ENCODE measurements at places on chromosomes 7 and 10.

DNA sequence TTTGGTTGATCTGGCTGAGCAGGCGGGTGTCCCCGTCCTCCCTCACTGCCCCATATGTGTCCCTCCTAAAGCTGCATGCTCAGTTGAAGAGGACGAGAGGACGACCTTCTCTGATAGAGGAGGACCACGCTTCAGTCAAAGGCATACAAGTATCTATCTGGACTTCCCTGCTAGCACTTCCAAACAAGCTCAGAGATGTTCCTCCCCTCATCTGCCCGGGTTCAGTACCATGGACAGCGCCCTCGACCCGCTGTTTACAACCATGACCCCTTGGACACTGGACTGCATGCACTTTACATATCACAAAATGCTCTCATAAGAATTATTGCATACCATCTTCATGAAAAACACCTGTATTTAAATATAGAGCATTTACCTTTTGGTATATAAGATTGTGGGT, 26.9 kb upstream of the TRIM56 start:
- no peak for DNase-seq

- DNase-seq: no peak
Measured at GRCh38 chr10:99425204-99425603, 5.2 kb downstream of the GOT1 start.

GRCh38 chr7:28478656-28479055, 66.3 kb downstream of the CREB5 start:
- DNase-seq: no peak

DNA sequence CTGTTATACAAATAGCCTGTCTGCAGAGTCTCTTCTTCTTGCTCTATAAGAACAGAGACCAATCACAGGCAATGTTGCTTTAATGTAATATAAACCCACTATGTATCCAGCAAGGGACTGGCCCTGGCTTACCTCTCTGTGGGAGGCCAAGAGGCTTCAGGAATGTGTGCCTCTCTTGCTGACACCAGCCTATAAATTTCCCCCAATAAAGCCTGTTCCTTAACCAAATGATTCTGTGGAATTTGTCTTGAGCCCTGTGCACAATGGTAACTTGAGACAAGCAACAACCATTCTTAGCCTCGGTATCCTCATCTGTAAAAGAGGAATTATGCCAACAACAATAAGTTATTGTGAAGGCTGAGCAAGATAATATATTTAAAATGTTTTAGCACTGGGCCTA, 563.7 kb downstream of the GRM8 start:
- DNase-seq: no peak

DNA sequence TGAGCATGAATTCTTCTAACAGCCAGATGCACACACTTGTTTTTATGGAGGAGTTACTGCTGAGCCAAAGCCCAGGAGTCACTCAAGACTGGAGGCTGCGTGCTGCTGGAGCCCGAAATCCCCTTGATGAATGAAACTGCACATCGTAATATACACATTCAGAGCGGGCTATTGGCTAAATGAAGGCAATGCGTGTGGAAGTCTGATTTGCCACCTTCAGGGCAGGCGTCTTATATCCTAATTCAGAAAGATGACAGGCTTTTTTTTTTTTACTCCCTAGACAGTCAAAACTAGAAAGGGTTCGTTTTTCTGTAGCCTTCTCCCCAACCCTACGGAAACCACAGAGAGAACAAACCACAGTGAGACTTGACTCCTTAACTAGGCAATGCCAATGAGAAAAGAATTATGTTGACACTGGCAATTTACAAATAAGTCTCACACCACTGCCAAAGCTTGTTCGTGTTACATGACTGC, 227.2 kb upstream of the KLF14 start:
- peak; percentile 32 for DNase-seq

DNA sequence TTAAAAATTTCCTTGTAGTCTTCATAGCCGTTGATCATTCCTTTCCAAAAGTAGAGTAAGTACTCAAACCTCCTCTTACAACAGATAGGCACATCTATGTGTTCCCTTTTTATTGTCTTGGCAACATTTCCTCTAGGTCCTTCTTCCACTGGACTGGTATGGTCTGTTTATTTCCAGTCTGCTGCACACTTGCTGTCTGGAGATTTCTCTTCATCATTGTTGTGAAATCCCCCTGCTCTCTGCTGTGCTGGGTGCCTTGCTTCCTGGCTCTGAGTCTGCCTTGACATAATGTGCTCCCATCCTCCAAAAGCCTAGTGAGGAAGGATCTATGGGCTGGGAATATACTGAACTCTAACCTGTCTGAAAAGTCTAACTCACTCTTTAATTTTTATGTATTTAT, 545.3 kb upstream of the VSTM2A start:
- DNase-seq: no peak

DNA sequence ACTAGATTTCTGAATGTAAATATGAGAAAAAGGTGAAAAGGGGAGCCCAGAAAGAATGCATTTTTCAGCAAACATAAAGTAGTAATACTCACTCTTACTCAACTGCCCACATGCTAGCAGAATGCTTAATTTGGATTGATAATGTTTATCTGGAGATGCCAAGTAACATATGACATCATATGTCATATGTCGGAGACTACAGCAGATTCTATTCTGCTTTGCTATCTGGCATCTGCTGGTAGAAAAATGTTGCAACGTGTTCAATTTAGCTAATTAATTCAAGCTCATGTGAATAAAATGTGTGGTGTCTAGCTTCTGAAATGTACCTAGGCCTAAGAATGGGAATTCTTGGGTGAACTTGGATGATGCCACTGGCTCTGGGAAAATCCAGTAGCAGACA, 4.5 kb downstream of the BBIP1 start:
- no peak for DNase-seq

- DNase-seq: peak; percentile 42
Measured at GRCh38 chr7:151520419-151521261, 945 bp upstream of the RHEB start.

- DNase-seq: no peak
Measured at GRCh38 chr7:139452958-139453672, 30.4 kb downstream of the KLRG2 start.

GRCh38 chr10:119543814-119544642, 1.5 kb upstream of the RGS10 start:
- no peak for DNase-seq

DNA sequence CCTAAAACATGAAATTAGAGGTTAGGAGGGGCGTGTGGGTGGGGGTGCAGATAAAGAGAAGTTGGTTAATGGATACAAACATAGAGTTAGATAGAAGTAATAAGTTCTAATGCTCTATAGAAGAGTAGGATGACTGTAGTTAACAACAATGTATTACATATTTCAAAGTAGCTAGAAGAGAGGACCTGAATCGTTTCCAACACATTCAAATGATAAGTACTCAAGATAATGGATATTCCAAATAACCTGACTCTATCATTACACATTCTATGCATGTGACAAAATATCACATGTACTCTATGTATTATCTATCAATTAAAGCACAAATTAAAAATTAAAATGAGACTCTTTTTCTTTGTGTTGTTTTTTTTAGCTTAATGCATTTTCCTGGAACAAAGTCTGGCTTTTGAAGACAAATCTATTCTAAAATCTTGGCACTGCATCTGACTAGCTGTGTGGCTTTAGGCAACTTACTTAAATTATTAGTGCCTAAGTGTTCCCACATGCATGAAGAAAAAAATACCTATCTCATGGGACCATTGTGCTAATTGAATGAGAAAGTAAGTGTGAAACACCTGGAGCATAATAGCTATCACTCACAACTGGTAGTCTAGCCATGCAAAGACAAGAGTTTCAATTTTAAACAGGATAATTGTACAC, 75.7 kb downstream of the SEMA3C start:
- DNase-seq: no peak

GRCh38 chr7:14934839-14935238, 32.3 kb upstream of the DGKB start:
- no peak for DNase-seq

GRCh38 chr7:129949292-129950133, 3.2 kb downstream of the UBE2H start:
- no peak for DNase-seq

GRCh38 chr10:71893920-71894319, 42.9 kb upstream of the PSAP start:
- DNase-seq: no peak

- DNase-seq: no peak
Measured at GRCh38 chr7:24835643-24836042, 78.4 kb upstream of the GSDME start.

DNA sequence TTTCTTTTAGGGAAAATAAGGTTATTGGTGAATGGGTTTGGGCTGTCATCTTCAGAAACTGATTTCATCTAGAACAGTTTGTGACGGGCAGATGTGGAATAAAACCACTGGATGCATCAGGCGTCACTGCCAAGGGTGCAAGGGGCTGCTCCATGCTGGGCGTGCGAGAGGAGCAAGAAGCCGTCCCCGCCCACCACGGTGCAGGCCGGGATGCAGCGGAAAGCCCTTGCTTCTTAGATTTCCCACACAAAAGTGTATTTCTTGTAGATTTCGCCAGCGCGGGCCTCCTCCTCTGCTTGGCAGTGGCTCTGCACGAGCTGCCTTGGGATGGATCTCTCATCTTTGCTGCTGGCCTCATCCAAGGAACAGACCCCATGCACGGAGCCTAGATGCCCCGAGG, 189.3 kb downstream of the CUX1 start:
- no peak for DNase-seq

GRCh38 chr10:121974019-121974534, 940 bp downstream of the NSMCE4A start:
- peak; percentile 27 for DNase-seq

DNA sequence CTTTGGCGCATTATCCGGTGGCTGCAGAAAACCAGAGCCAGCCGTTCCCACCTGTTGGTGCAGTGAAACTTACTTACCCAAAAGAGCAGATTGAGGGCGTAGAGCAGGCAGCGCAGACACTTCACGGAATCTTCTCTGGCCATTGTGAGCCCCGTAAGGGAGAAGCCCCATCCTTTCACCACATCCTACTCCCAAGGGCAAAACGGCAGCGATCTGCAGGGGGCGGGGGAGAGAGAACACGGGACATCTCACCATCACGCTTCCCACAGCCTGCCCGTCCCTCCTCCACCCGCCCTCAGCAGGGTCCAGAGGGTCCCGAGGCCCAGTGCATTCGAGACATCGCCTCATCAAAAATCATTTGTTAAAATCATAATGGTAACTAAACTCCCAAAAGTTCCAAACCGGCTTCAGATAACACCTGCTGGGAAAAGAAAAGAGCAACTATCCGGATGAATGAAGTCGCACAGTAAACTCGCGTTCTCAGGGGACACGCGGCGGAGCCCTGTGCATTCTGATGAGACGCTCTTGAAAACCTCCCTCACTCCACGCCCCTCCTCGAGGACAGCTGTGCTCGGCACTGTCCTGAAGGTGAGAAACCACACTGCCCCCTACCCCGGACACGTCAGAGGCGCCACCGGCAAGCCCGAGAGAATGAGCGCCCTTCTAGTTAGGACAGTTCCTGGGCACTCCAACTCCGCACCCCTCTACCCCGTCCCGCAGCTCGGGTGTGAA, 1.2 kb downstream of the TSPAN12 start:
- peak; percentile 17 for DNase-seq

DNA sequence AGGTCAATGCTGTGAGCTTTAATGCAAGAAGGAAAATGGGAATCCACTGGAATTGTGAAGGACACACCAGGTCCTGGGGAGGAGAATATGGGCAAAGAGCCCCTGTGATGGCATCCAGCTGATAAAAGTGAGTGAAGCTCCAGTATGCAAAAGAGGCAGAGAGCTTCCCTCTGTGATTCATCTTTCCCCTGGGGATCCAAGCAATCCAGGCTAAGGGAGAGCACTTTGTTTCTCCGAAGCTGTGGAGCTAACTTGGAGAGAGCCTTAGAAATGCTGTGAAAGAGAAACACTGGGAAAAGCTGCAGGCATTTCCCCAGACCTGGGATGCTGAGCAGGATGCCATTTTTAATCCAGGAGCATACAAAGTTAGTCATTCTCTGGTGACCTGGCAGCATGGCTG, 489.5 kb downstream of the SH2D4B start:
- no peak for DNase-seq

- DNase-seq: no peak
Measured at GRCh38 chr10:132488231-132488821, 49.3 kb upstream of the INPP5A start.

DNA sequence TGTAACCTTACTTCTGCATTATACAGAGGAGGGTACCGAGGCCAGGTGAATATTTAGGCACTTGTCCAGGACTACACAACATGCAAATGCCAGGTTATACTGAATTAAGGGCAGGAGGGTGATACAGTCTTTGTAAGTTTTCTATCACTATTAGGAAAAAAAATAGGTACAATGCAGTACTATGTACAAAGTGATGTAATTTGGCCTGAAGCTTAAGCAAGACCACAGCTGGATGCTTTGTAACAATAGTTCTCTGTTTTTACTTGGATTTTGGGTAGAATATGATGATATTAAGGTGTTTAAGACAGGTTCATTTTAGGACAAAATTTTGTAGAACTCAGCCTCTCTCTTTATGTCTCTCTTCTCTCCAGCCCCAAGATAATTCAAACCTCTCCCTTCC, 2.8 kb upstream of the NXPH1 start:
- no peak for DNase-seq

GRCh38 chr10:21329995-21330627, 195.4 kb downstream of the SKIDA1 start:
- peak; percentile 10 for DNase-seq

DNA sequence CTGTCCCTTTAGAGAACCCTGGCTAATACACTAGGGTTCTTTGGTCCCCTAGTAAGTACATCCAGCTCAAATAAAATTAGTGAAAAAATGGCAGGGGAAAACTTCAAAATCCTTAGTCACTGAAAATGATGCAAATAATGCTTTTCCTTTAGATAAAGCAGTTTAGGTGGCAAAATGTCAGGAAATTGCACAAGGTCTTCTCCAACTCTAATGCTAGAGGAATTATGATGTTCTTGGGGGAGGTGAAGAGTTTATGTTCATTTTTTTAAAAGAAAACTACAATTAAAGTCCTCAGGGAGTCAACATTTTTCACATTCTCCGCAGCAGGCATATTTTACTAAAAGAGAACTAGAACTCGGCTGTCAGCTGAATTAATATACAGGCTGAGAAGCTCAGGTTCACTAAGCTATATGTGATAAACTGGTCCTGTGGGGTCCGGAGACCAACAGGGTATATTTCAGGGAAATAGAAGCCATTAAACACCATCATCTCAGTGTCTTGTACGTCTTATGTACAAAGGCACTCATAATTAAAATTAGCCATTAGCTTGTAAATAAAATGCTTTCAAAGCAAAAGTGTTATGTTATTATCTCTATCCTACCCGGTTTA, 1164.7 kb upstream of the AUTS2 start:
- no peak for DNase-seq

DNA sequence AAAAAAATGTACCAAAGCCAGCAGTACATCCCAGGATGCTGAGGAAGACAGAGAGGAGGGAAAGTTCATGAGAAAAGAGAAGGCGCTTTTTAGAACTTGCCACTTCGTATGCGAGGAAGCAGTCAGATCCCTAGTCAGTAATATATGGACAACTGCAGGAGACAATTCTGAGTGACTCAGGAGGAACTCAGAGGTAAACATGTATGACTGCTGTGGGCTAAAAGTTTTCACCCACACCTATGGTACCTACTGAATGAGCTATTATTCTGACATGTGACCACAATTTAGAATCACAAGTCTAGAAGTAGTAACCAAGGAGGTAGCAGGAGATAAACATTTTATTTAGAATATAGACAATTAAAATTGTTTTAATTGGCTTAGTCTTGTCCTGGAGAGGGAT, 126.5 kb downstream of the ICA1 start:
- no peak for DNase-seq

Data from SW 1271 (cell line).